ENCODE measurements at places on chromosomes 6 and 20.

DNA sequence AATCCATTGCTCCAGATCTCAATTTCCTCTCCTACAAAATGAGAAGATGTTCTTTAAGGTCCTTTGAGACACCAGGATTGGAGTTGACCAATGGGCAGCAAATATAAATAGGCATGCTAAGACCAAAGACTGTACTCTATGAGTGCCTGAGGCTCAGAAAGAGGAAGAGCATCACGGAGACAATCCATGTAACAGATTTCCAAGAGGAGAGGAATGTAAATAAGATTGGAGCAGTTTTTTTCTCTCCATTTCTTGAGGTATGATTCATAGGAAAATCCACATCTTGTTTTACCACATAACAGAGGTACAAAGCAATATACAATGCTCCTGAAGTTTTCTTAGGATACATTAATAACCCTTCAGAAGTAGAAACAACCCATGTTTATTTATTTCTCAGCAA lies 109.8 kb downstream of the UBE3D start:
- no peak for DNase-seq

GRCh38 chr20:41329435-41330342 lies 10.9 kb upstream of the LPIN3 start:
- peak; percentile 96 for DNase-seq

DNA sequence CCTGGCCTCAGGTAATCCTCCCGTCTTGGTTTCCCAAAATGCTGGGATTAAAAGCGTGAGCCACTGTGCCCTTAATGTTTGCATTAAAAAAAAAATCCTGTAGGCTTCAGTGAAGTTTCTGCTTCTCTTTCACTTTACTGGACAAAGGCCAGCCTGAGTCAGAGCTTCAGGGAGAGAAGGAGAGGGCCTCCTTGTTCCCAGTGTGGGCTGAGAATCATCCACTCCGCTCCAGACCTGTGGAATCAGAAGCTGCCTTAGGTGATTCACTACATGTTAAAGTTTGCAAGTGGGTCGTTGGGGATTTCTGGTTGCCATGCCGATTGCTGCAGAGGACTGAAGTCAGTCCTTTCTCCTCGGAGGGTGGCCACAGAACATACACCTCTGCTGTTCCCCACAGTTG lies 113.3 kb upstream of the EEF1E1 start:
- DNase-seq = no peak

- no peak for DNase-seq
Observed at GRCh38 chr20:24678351-24679106, 209.1 kb downstream of the SYNDIG1 start.

- no peak for DNase-seq
Observed at GRCh38 chr6:75481394-75481793, 12.2 kb downstream of the FILIP1 start.

- DNase-seq = no peak
Observed at GRCh38 chr6:111846492-111847409, 26.5 kb downstream of the FYN start.

DNA sequence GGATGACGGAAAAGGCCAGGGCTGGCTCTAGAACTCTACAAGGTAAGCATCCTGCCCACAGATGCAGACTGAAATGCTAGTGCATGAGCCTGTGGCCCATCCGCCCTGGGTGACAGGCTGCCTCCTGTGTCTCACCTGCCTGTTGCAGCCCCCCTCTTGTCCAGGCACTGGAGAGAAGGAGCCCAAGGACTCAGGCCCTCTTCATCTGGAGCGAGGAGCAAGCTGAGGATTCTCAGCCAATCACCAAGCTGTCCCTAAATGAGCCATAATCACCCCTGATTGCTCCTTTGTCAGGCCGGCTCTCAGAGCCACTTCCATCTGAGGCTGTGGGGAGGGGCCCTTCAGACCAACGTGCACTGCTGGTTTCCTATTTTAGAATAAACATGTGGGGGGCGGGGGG lies 10.0 kb upstream of the SLC32A1 start:
- DNase-seq = no peak

- no peak for DNase-seq
Observed at GRCh38 chr6:132132924-132133639, 181.9 kb upstream of the CCN2 start.

- peak; percentile 24 for DNase-seq
Observed at GRCh38 chr20:609371-609964, 641 bp downstream of the TCF15 start.

DNA sequence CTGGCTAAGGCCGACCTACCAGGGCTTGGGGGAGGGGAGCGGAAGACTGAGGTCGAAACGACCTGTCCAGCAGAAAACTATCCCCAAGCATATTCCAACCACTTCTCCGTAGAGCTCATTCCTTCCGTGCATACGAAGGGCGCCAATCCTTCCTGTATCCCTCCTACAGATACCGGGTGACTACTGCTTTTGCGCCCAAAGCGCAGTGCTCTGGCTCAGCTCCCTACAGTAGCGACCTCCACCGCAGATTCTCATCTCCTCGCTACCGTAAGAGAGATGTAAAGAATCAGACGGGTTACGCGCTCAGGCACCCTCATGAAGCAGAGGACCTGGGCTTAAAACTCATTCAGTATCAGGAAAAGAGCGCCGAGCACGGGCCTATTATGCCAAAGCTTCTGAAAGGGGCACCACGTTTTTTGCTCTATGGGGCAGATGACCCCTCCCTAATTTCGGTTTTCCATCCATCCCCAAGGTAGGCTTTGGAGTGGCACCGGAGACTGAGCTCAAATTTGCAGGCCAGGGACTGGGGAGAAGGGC lies 563 bp upstream of the NNAT start:
- no peak for DNase-seq

DNA sequence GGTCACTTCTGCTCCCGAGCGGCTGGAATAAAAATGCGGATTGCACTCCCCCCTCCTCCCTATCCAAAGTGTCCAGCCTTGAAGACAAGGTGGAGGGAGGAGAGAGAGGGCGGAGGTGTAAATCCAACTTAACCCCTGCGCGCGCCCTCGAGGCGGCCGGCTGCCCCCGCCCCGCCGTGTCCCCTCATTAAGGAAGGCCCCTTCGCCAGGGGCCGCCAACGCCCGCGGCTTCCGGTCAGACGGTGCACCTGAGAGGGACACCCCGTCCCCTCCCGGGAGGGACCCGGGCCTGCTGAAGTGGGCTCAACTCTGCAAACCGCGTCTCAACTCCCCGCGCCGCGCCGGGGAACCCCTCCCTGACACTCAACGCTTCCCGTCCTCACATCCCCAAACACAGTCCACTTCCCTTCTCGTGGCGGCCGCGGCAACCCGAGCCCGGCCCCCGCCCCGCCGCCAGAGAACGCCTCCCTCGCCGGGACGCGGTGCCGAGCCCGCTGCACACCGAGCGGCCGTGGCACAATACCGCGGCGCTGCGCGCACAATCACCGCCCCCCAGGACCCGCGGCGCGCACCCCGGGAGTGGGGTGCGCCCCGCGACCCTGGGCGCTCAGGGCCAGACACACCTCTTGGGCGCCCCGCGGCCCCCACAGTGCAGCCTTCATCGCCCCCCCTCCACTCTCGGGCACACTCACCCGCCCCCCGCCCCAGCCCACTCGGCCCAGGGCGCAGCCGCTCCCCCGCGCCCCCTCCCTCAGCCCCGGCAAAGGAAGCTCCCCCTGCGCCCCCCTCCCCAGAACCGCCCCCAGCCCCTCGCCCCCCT lies 102.5 kb downstream of the NOL4L start:
- DNase-seq = peak; percentile 65

DNA sequence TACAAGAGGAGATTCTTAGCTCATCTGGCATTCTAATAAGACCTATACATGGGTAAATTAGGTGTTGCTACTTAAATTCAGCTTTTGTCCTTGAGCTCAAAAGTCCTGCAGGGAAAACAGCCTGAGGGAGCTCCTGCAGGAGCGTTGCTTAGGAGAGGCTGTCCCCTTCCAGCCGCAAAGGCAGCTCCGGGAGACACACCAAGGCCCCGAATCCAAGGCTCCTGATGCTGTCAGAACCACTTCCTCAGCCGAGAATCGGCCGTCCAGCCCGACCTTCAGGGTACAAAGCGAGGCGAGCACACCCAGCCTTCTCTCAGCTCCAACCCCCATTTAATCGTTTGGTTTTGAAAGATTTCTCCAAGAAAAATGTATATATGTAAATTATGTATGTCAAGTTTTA lies 87.0 kb downstream of the DACT2 start:
- no peak for DNase-seq

- no peak for DNase-seq
Observed at GRCh38 chr6:42710316-42710715, 12.1 kb downstream of the PRPH2 start.

DNA sequence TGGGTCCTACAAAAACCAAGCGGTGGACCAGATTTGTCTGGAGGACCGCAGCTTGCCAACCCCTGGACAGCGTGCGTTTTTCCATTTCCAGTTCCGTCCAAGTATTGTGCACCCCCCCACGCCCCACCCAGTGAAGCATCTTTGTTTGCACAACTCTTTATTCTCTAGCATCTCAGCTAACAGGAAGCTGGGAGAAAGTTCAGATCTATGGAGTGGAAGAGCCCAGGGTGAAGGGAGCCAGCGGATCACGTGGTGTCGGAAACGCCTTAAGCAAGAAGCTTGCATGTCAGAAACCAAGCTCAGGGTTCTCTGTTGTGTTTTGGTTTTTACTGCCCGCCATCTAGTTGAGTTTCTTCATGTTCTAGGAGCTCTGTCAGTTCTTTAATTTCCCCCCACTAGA lies 29.9 kb downstream of the ARID1B start:
- no peak for DNase-seq

DNA sequence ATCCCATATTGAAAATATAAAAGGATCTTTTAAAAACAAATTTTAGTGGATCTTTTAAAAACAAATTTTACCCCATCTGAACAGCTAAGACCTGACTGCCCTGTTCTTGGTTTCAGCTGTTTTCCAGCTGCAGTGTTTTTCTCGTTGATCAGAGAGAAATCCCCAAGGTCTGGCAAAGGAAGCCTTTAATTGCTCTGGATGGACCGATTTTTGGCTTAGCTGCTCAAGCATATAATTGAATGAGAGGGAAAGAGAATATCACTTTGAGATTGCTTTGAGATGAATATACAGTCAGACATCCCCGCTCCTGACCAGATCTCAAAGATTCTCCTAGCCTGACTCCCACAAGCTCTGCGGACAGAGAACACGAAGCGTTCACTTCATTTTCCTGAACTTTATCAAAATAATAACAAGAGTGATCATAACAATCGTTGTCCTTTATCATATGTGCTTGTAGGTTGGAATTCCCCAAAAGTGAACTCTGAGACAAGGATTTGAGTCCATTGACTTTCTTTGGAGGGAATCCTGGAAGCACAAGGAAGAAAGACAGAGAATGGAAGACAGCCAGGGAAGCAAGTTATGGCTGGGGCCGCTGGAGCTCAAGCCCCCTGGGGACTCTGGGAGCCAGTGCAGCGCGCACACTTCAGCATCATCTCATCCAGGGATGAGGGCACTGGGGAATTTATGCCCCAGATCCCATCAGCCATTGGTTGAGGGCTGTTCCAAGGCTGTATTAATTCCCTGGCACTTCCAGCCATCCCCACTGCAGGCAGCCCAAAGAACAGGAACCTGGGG lies 101.3 kb downstream of the SNX5 start:
- DNase-seq = no peak

GRCh38 chr6:68159433-68159832 lies 475.6 kb upstream of the ADGRB3 start:
- DNase-seq = no peak

DNA sequence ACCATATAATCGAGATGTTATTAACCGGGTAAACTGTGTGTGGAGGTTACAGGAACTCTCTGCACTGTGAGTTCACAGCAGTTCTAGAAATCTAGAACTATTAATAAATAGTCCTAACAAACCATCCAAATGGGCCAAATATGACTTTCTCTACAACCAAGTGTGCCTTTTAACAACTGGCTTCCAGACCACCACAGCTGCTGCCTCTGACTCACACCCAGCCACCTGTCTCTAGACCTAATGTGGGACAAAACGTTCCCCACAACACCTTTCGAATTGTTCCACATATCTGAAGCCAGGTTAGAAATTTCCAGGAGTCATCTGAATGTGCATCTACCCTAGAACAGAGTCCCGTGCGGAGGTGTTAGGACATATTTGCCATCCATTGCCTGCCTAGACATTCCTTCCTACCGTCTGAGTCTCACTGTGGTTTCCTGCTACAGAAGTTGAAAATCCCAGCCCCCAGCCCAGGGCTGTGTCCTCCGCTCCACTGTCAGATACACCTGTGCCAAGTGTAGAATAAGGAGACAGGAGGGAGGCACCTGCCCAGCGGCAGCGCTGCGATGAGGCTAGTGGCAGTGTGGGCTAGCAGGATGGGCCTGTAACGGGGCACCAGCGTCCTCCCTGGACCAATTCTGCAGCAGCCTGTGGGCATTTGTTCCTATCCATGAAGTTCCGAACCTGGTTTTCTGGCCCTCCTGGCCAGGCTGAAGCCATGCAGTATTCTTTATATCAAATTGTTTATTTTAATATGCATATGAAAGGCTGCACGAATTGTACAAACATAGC lies 28.5 kb upstream of the MAP3K4 start:
- no peak for DNase-seq

DNA sequence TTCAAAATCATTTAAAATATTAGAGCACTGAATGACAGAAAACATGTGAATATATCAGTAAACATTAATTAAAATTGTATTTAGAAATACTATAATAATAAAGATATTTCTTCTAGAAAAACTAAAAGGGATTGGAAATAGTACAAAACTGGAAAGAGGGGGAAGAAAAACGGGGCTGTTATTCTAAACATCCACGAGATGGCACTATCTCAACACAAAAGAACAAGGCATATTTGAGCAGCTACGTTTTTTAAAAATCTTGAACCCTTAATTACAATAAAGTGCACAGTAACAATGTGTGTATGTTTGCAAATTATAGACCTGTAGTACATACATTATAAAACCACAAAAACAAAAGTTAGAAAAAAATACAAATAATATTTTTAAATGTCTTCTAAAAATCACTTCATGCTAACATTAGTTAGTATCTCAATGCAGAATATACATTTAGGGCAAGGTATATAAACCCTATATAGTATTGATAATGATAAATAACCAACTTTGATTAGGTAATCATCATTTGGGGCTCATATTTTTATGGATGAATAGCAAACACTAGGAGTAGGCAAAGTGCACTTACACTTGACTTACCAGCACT lies 42.5 kb upstream of the PNISR start:
- peak; percentile 54 for DNase-seq

GRCh38 chr6:13769034-13769654 lies 45.2 kb downstream of the MCUR1 start:
- DNase-seq = no peak

GRCh38 chr6:22636452-22636851 lies 67.1 kb downstream of the HDGFL1 start:
- no peak for DNase-seq

- no peak for DNase-seq
Observed at GRCh38 chr6:169908403-169908933, 157.0 kb downstream of the ERMARD start.

GRCh38 chr6:133539502-133540259 lies 298.5 kb downstream of the EYA4 start:
- DNase-seq = no peak

- peak; percentile 46 for DNase-seq
Observed at GRCh38 chr20:13220194-13220903, 725 bp upstream of the ISM1 start.

DNA sequence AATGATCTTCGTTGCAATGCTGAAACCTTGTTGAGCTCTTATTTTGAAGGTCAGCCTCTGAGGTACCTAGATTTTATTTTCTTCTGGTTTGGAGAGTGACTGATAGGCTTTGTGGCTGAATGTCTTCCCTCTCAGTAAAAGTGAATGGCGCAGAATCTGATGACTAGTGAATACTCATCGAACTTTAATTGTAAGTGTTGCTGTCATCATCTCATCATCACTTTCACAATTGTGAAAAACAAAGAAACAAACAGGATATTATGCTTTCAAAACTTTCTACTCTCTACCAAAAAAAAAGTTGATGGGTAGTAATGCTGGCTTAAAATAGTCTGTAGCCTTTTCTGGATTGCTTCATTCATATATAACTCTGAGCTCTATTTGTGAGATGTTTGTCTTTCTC lies 239.5 kb upstream of the RAB32 start:
- DNase-seq = no peak
